ENCODE measurements at places on chromosomes 3 and 15. TPM values are rescaled to one million over a fixed set of nuclear protein-coding genes. Genes with fewer than 3 reads are reported as not detected.

- no peak overlapping the region for H3K27ac ChIP-seq
- peak; percentile 65 for DNase-seq
- no peak overlapping the region for H3K4me3 ChIP-seq
- no peaks in the 10 kb centered on the region for H3K36me3 ChIP-seq
- H3K27me3 ChIP-seq, result no peaks in the 10 kb centered on the region
These were observed 46.4 kb downstream of the KLF15 start for GRCh38 chr3:126310816-126311215.

The CCR3 gene
- not detected for polyA plus RNA-seq

DNA sequence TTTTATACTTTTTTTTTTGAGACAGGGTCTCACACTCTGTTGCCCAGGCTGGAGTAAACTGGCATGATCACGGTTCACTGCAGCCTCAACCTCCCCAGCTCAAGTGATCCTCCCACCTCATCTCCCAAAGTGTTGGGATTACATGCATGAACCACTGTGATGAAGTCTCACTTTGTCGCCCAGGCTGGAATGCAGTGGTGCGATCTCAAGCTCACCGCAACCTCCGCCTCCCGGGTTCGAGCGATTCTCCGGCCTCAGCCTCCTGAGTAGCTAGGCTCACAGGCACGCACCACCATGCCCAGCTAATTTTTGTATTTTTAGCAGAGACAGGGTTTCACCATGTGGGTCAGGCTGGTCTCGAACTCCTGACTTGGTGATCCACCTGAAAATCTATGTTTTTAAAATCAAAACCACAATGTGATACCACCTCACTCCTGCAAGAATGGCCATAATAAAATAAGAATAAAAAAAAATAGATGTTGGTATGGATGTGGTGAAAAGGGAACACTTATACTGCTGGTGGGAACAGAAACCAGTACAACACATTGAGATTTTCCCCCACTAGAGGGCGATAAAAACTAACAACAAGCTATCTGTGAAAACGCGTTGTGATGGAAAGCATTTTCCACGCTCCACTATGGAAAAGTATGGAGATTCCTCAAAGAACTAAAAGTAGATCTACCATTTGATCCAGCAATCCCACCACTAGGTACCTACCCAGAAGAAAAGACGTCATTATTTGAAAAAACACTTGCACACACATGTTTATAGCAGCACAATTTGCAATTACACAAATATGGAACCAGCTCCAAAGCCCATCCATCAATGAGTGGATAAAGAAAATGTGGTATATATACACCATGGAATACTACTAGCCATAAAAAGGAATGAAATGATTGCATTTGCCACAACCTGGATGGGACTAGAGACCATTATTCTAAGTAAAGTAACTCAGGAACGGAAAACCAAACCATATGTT is 26.8 kb upstream of the OCA2 start:
- H3K4me1 ChIP-seq, result peaks cover 8% of the 10 kb centered on the region
- H3K4me3 ChIP-seq, result no peak overlapping the region
- DNase-seq, result no peak
- peaks cover 15% of the 10 kb centered on the region for H3K36me3 ChIP-seq

- no peaks in the 10 kb centered on the region for H3K27me3 ChIP-seq
- peak overlapping the region; percentile 3 for H3K4me3 ChIP-seq
- DNase-seq, result peak; percentile 74
These were observed 4.9 kb downstream of the LPP start for GRCh38 chr3:188158731-188159310.

The NUP210 gene
- polyA plus RNA-seq, result 5.6 TPM

DNA sequence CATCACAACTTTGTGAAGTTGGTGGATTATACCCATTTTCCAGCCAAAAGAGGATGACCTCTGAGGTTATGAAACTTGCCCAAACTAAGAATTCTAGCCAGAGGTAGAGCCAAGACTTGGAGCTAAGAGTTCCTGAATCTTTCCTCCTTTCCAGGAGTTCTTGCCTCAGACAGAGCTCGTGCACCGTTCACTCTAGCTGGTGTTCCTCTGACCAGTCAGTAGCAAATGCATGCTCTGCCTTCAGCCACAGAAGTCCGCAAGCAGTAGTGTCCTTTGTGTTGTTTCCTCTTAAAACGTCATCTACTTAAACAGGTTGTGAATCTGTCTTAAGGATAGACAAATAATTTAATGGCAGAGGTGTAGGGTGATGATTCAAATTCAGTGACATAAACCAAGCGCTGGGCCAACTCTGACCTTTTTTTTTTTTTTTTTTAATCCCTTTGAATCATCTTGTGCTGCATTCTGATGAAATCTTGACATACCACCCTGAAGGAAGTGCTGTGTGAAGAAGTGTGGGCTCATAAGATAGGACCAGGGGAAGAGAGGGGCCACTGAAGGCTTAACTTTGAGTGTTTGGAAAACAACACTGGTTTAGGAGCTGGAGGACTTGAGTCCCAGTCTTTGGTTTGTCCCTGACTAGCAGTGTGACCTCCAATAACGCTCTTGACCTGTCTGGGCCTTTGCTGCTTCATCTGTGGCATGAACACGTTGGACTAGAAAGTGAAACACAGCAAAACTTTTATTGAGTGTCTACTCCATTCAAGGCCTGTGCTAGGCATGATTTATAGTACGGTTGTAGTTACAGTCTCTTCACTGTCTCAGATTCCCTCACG is 53.4 kb downstream of the ITPR1 start:
- no peaks in the 10 kb centered on the region for H3K27me3 ChIP-seq
- no peaks in the 10 kb centered on the region for H3K36me3 ChIP-seq
- peak overlapping the region; percentile 25 for H3K27ac ChIP-seq
- H3K4me3 ChIP-seq, result no peak overlapping the region
- peaks cover 4% of the 10 kb centered on the region for H3K4me1 ChIP-seq
- DNase-seq, result no peak

DNA sequence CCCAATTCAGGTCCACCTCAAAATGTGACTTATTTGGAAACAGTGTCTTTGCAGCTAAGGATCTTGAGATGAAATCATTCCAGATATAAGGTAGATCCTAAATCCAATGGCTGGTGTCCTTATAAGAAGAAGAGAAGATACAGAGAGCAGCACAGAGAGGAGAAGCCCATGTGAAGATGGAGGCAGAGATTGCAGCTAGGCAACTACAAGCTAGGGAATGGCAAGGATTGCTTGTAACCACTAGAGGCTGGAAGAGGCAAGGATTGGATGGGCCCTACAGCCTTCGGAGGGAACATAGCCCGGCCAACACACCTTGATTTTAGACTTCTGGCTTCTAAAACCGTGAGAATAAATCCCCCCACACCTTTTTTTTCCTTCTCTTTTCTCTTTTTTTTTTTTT is 38.5 kb downstream of the SYN2 start:
- no peak for DNase-seq
- H3K36me3 ChIP-seq, result no peaks in the 10 kb centered on the region
- no peak overlapping the region for H3K27ac ChIP-seq
- no peaks in the 10 kb centered on the region for H3K4me1 ChIP-seq
- H3K27me3 ChIP-seq, result no peaks in the 10 kb centered on the region

GRCh38 chr15:90883526-90883975 is 753 bp upstream of the FES start:
- no peaks in the 10 kb centered on the region for H3K27me3 ChIP-seq
- peaks cover 6% of the 10 kb centered on the region for H3K4me1 ChIP-seq
- peak overlapping the region; percentile 94 for H3K27ac ChIP-seq
- H3K36me3 ChIP-seq, result no peaks in the 10 kb centered on the region
- peak overlapping the region; percentile 57 for H3K4me3 ChIP-seq
- DNase-seq, result no peak

- no peak for DNase-seq
- no peak overlapping the region for H3K27ac ChIP-seq
- no peaks in the 10 kb centered on the region for H3K27me3 ChIP-seq
- no peaks in the 10 kb centered on the region for H3K36me3 ChIP-seq
- no peaks in the 10 kb centered on the region for H3K4me1 ChIP-seq
- H3K4me3 ChIP-seq, result no peak overlapping the region
These were observed 37.5 kb downstream of the TTC23 start for GRCh38 chr15:99211926-99212325.

GRCh38 chr15:66251790-66252684 is 1.5 kb downstream of the MEGF11 start:
- peaks cover 10% of the 10 kb centered on the region for H3K4me1 ChIP-seq
- H3K36me3 ChIP-seq, result no peaks in the 10 kb centered on the region
- peak; percentile 72 for DNase-seq
- peak overlapping the region; percentile 62 for H3K4me3 ChIP-seq
- peaks cover 37% of the 10 kb centered on the region for H3K27me3 ChIP-seq

The RASGRP1 gene
- 3.4 TPM for polyA plus RNA-seq

All from kidney (tissue), 22 donors.